ENCODE measurements at places on chromosomes 6 and 20.

DNA sequence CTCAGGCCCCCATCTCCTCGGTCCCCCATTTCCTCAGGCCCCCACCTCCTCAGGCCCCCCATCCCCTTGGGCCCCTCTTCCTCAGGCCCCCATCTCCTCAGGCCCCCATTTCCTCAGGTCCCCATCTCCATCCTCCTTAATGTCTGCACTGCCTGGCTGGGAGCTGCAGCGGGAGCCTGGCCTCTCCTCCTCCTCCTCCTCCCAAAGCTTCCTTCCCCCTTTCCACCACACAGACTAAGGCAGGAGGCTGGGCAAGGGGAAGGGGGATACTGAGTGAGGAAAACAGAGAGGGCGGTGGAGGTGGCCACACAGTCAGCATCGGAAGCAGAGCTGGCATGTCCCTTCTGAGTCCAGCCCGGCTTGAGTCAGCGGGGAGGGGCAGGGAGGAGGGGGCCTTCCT, 122.6 kb upstream of the RPS6KA2 start:
- H3K4me3 ChIP-seq: no peak overlapping the region
- H3K27me3 ChIP-seq: peaks cover 12% of the 10 kb centered on the region
- DNase-seq: no peak

- H3K4me1 ChIP-seq: peaks cover 33% of the 10 kb centered on the region
- no peaks in the 10 kb centered on the region for H3K27me3 ChIP-seq
- no peak for DNase-seq
- no peak overlapping the region for H3K4me3 ChIP-seq
- peaks cover 54% of the 10 kb centered on the region for H3K36me3 ChIP-seq
- no peak overlapping the region for H3K27ac ChIP-seq
Measured at GRCh38 chr6:148523048-148523447, 180.4 kb downstream of the SASH1 start.

GRCh38 chr6:153312634-153313033, 181.6 kb upstream of the RGS17 start:
- H3K27me3 ChIP-seq: no peaks in the 10 kb centered on the region
- no peak overlapping the region for H3K27ac ChIP-seq
- no peak overlapping the region for H3K4me3 ChIP-seq
- H3K36me3 ChIP-seq: no peaks in the 10 kb centered on the region
- peak; percentile 13 for DNase-seq
- no peaks in the 10 kb centered on the region for H3K4me1 ChIP-seq

- peak; percentile 59 for DNase-seq
- H3K36me3 ChIP-seq: no peaks in the 10 kb centered on the region
- no peak overlapping the region for H3K27ac ChIP-seq
- peaks cover 11% of the 10 kb centered on the region for H3K4me1 ChIP-seq
- no peaks in the 10 kb centered on the region for H3K27me3 ChIP-seq
Measured at GRCh38 chr20:39909447-39909846, 779.6 kb downstream of the MAFB start.

- H3K4me3 ChIP-seq: no peak overlapping the region
- no peaks in the 10 kb centered on the region for H3K27me3 ChIP-seq
- DNase-seq: no peak
- H3K27ac ChIP-seq: no peak overlapping the region
- peaks cover 17% of the 10 kb centered on the region for H3K4me1 ChIP-seq
Measured at GRCh38 chr6:168013250-168013915, 15.9 kb downstream of the KIF25 start.

- DNase-seq: no peak
- no peaks in the 10 kb centered on the region for H3K36me3 ChIP-seq
- H3K27ac ChIP-seq: no peak overlapping the region
- no peaks in the 10 kb centered on the region for H3K4me1 ChIP-seq
Measured at GRCh38 chr6:20334334-20334733, 67.3 kb upstream of the E2F3 start.

DNA sequence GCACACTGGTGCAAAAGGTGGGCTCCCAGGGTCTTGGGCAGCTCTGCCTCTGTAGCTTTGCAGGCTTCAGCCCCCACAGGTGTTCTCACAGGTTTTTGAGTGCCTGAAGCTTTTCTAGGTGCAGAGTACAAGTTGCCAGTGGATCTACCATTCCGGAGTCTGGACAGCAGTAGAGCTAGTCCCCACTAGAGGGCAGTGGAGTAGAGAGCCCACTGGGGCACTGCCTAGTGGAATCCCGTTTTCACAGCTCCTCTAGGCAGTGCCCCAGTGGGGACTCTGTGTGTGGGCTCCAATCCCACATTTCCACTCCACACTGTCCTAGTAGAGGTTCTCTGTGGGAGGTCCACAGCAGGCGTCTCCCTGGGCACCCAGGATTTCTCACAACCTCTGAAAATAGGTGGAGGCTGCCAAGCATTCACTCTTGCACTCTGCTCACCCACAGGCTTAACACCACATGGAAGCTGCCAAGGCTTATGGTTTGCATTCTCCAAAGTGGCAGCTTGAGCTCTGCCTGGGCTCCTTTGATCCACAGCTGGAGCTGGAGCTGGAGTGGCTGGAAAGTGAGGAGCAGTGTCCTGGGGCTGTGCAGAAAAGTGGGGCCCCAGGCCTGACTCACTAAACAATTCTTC, 86.3 kb upstream of the PROKR2 start:
- no peaks in the 10 kb centered on the region for H3K27me3 ChIP-seq
- H3K4me3 ChIP-seq: no peak overlapping the region
- H3K36me3 ChIP-seq: no peaks in the 10 kb centered on the region
- no peaks in the 10 kb centered on the region for H3K4me1 ChIP-seq

GRCh38 chr20:58668901-58669286, 17.8 kb downstream of the STX16 start:
- peaks cover 46% of the 10 kb centered on the region for H3K36me3 ChIP-seq
- DNase-seq: no peak
- no peaks in the 10 kb centered on the region for H3K27me3 ChIP-seq
- H3K4me3 ChIP-seq: no peak overlapping the region

DNA sequence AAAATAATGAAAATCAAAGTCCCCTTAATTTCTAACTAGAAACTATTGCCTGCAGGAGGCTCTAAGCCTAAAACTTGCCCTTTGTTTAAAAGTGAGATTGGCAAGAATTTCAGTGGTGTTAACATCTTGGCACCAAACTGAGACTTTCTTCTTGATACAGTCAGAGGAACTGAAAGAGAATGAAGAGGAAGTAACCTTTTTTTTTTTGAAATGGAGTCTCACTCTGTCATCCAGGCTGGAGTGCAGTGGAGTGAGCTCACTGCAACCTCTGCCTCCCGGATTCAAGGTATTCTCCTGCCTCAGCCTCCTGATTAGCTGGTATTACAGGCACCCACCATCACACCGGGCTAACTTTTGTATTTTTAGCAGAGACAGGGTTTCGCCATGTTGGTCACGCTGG, 3.6 kb downstream of the DOP1A start:
- no peak overlapping the region for H3K27ac ChIP-seq
- no peak overlapping the region for H3K4me3 ChIP-seq
- peak; percentile 25 for DNase-seq
- no peaks in the 10 kb centered on the region for H3K36me3 ChIP-seq
- no peaks in the 10 kb centered on the region for H3K4me1 ChIP-seq
- no peaks in the 10 kb centered on the region for H3K27me3 ChIP-seq

GRCh38 chr20:22821796-22822195, 213.3 kb upstream of the SSTR4 start:
- H3K27ac ChIP-seq: no peak overlapping the region
- H3K27me3 ChIP-seq: no peaks in the 10 kb centered on the region
- peaks cover 16% of the 10 kb centered on the region for H3K4me1 ChIP-seq
- no peak for DNase-seq
- H3K36me3 ChIP-seq: no peaks in the 10 kb centered on the region

- DNase-seq: no peak
- H3K4me1 ChIP-seq: no peaks in the 10 kb centered on the region
- no peak overlapping the region for H3K4me3 ChIP-seq
- H3K27ac ChIP-seq: no peak overlapping the region
Measured at GRCh38 chr6:101994521-101994920, 601.0 kb downstream of the GRIK2 start.

DNA sequence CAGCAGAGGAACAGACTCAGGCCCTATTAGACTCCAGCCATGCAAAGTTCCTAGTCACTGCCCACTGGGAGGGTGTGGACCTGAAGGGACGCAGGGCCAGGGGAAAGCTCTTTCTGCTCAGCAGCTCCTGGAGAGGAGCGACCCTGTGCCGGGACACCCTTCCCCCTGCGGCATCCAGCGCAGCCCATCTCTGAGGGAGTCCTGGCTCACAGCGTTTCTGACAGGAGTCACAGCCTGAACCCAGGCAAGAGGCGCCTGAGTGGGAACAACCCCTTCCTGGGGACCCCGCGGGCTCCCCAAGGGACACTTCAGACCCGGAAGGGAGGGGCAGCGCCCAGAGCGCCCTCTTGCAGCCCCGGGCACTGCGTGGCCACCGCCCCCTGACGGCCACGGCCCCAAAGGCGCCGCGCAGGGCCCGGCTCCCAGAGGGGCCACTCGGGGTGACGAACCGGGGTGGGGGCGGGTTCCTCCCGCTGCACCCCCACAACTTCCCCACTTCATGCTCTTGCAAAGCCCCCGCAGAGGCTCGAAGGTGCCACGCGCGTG, 862 bp downstream of the UCKL1 start:
- peak; percentile 64 for DNase-seq
- H3K27me3 ChIP-seq: no peaks in the 10 kb centered on the region
- peak overlapping the region; percentile 95 for H3K4me3 ChIP-seq
- peak overlapping the region; percentile 75 for H3K27ac ChIP-seq
- peaks cover 59% of the 10 kb centered on the region for H3K4me1 ChIP-seq

- no peak overlapping the region for H3K27ac ChIP-seq
- no peak for DNase-seq
- H3K27me3 ChIP-seq: peaks cover 11% of the 10 kb centered on the region
- H3K4me1 ChIP-seq: peaks cover 11% of the 10 kb centered on the region
Measured at GRCh38 chr20:558117-558516, 14.5 kb upstream of the CSNK2A1 start.

- no peaks in the 10 kb centered on the region for H3K27me3 ChIP-seq
- no peak for DNase-seq
- no peaks in the 10 kb centered on the region for H3K36me3 ChIP-seq
- no peaks in the 10 kb centered on the region for H3K4me1 ChIP-seq
- H3K4me3 ChIP-seq: no peak overlapping the region
Measured at GRCh38 chr20:56245761-56246160, 2.8 kb upstream of the MC3R start.
